ENCODE measurements at places on chromosomes 6 and 20. TPM values are rescaled to one million over a fixed set of nuclear protein-coding genes. Genes with fewer than 3 reads are reported as not detected.

GRCh38 chr6:64988148-64988547 is 718.9 kb downstream of the EYS start:
- no peak for DNase-seq

Gene TDRD6
- total RNA-seq: 0.20 TPM

DNA sequence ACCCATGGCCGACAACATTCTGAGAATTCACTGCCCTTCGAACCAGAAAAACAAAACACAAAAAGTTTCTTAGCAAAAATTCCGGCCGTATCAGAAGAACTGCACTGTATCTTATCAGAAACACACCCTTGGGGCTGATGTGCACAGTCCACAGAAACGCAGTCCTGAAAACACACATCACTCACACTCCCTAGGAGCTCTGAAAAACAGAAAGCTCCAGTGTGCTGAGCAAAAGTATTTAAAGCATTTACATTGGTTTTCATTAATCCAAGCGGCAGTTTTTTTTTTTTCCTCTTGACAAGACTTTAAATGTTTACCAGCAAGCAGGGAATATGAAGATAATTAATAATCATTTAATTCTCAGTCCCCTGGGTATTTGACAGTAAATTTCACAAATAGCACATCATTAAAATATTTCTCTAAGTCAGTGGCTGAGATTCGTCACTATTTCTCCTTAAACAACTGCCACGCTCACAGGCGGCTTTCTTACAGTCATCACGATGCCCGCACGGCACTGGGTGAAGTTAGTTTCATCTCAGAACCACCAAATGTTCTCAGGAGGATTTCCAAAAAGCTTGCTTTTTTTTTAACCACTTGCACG is 13.3 kb downstream of the NFATC2 start:
- DNase-seq: no peak

Gene TINAG
- total RNA-seq: 48.0 TPM

Gene RAET1L
- total RNA-seq: not detected

GRCh38 chr6:46293641-46294316 is 123.0 kb upstream of the ENPP5 start:
- no peak for DNase-seq

Measured in left colon (tissue), 2 donors.